H9 (cell line): ENCODE measurements at places on chromosomes 7 and 10.

DNA sequence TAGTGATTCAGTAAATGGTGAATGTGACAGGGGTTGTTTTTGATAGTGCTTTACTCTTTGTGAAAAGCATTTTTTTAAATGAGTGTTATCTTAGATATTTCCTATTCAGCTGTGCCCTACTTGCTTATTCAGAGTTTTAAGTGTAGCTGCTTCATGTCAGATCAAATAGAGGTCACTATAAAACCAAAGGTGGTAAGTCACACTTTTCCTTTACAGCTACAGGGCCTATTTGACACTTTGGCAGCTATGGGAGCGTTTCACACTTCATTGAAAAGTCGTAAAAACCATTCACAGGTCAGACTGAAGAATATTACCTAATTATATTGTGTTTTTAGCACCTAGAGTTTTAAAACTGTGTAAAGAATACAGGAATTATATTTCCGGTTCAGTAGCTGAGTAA lies 67.3 kb downstream of the ANKIB1 start:
- no peak for DNase-seq

DNA sequence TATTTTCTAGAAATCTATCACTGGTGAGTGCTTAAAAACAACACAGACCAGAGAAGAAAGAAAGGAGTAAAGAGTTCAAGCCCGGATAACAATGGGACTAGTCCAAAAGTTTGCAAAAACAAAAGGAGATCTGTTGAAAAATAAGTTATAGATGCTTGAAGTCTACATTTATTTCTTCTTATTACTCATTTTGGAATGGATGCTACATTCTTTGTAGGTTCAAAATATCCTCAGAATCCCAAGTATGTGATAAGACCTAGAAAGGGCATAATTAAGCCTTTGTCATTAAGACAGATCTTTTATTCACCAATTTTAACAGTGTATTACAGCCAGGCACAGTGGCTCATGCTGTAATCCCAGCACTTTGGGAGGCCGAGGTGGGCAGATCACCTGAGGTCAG lies 42.7 kb upstream of the ITGB8 start:
- DNase-seq = no peak

GRCh38 chr7:147982307-147982706 lies 608.3 kb upstream of the C7orf33 start:
- no peak for DNase-seq

GRCh38 chr10:78768041-78768835 lies 300.5 kb upstream of the ZMIZ1 start:
- DNase-seq = no peak

GRCh38 chr7:82430500-82431465 lies 12.8 kb downstream of the CACNA2D1 start:
- no peak for DNase-seq

- no peak for DNase-seq
Measured at GRCh38 chr7:143435266-143435665, 8.0 kb upstream of the TAS2R60 start.

GRCh38 chr10:79268742-79269141 lies 78.5 kb upstream of the PPIF start:
- no peak for DNase-seq

DNA sequence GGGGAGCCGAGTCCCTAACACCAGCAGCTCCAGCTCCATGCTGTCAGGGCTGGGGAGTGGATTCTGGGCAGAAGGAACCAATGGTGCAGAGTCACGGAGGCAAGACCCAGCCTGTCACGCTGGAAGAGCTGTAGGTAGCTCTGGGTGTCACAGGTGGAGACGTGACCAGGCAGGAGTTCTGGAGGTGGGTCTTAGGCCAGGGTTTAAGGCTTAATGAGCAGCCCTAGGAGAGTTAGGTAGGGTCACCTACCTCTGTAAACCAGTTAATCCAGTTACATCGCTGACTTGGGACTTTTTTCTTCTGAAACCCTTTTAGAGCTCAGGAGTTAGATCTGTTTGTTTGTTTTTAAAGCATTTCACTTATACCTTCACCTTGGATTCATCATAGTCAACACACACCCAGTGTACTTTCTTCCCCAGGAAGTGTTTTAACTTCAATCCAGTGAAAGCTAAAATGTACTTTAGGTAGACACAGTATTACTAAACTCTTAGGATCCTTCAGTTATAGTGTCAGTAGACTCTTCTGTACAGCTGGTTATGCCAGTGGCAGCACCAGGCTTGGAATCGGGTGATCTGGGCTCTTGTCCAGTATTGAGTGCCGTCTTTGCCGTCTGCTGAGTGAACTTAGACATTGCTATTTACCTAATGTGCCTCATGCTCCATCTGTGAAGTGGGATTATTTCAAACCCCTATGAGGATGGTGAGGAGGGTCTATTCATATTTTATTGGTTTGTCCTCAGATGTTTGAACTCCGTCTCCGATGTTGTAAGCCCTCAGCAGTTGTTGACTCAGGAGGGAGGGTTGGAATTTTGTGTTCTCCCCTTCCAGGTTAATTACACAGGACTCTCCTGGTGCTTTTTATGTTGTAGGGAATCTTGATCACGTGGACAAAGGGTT lies 31.0 kb downstream of the TACR2 start:
- DNase-seq = no peak

DNA sequence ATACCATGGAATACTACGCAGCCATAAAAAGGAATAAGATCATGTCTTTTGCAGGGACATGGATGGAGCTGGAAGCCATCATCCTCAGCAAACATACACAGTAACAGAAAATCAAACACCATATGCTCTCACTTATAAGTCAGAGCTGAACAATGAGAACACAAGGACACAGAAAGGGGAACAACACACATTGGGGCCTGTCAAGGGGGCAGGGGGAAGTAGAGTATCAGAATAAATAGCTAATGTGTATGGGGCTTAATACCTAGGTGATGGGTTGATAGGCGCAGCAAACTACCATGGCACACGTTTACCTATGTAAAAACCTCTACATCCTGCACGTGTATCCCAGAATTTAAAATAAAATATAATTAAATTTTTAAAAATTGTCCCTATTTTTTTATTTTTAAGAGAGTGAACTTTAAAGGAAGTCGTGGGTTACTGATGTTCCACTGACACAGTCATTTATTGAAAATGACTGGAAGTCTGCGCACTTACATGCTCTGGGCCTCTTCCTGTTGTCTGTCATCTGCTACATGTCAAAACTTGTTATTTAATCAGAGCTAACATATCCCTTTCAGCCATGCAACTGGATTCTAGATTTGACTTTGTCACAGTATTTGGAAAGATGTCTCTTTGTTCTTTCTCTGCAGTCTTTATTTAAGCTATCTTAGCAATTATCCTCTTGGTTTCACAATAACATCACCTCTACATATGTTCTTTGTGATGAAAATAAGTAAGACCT lies 73.7 kb upstream of the ABCB5 start:
- DNase-seq = no peak

- no peak for DNase-seq
Measured at GRCh38 chr7:18429547-18429946, 66.0 kb upstream of the HDAC9 start.

DNA sequence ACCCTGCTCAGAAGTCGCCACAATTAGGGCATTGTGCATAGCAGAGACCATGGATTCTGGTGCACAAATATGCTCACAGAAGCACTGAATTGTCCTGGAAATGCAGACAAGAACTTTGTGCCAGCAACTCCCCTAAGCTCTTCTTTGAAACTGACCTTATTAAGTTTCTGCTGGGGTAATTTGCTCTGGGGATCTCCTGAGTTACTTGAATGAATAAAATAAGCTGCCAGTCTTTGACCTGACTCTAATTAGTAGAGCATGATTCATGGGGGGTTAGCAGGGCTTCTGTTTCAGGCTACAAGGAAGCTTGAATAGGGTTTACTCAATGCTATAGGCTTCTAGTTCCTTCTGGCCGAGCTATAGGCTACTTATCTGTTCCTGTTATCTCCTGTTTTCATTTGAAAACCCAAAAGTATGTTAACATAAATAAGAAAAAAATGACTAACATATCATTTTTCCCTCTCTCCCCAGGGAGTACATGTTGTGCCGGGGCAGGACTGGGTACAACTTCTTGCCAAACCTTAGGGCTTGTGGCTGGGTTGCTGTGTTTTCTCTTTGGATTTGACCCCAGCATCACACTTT lies 169.0 kb upstream of the TMEM229A start:
- DNase-seq = no peak

DNA sequence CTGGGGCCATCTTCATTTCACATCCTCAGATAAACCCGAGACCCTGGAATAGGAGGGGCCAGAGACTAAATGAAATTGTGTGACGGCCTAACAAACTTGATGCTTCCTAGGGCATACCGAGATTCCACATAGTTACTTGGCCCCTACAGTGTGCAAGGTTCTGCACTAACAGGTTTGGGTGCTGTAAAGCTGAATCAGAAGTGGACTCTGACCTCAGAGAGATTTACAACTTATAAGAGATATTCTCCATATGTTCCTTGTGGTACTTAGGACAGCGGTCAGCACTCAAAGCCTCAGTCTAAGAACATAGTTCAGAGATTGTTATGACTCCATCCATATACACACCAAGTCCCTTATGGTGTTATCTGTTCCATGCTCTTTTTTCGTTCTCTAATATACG lies 55.1 kb upstream of the FHIP2A start:
- no peak for DNase-seq

DNA sequence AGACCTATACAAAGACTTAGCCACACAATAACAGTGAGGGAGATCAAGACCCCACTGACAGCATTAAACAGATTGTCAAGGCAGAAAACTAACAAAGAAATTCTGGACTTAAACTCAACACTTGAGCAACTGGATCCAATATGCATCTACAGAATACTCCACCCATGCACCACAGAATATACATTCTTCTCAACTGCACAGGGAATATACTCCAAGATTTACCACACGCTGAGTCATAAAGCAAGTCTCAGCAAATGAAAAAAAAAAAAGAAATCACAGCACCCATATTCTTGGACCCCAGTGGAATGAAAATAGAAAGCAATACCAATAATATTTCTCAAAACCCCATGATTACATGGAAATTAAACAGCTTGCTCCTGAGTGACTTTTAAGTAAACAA lies 680.2 kb downstream of the PCDH15 start:
- DNase-seq = no peak

- no peak for DNase-seq
Measured at GRCh38 chr10:113550365-113550764, 2.5 kb upstream of the HABP2 start.

GRCh38 chr10:92291921-92292845 lies 1.2 kb downstream of the MARCHF5 start:
- no peak for DNase-seq

DNA sequence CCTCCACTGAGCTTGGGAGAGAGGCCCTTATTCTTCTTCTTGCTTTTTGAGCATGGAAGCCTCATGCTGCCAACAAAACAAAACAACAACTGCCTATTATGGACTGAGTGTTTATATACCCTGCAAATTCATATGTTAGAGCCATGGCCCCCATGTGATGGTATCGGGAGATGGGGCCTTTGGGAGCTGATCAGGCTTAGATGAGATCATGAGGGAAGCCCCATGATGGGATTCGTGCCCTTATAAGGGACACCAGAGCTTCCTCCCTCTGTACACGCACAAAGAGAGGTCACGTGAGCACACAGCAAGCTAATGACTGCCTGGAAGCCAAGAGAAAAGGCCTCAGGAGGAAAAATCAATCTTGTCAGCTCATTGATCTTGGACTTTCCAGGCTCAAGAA lies 235.0 kb downstream of the FANK1 start:
- DNase-seq = no peak

DNA sequence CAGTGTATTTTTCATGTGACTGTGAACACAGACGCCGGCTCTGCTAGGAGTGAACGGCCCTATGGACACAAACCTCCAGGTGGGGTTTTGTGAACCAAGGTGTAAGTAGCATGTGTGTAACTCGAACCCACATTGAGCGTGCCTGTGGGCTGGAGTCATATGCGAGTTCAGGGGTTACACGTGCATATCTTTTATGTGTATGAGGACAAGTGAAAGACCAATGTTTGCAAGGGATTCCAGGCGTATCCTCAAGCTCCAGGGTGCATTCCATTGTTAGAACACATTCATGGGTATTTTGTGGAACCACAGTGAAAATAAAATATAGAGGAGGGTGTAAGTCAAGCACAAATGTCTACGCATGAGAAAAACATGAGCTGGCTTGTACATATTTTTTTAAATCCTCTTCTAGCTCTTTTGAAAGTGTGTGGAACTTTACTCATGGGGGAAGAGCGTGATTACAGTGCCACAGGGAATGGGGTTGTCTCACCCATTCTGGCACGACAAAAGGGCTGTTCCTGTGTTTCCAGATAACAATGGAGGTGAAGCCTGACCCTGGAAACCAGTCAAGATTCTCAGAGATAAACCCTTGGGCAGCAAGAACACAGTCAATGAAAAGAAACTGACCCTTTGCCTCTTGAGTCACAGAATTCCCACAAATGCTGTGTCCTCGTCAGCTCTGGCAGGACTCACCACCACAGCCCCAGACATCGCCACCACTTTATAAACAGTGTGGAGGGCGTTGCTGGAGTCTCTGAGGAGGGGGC lies 37.0 kb upstream of the GOT1 start:
- DNase-seq = no peak

- DNase-seq = no peak
Measured at GRCh38 chr7:37675749-37676148, 7.8 kb upstream of the GPR141 start.

- no peak for DNase-seq
Measured at GRCh38 chr7:50329775-50330174, 25.3 kb downstream of the IKZF1 start.

- peak; percentile 64 for DNase-seq
Measured at GRCh38 chr10:80924063-80924952, 386.6 kb downstream of the SH2D4B start.

DNA sequence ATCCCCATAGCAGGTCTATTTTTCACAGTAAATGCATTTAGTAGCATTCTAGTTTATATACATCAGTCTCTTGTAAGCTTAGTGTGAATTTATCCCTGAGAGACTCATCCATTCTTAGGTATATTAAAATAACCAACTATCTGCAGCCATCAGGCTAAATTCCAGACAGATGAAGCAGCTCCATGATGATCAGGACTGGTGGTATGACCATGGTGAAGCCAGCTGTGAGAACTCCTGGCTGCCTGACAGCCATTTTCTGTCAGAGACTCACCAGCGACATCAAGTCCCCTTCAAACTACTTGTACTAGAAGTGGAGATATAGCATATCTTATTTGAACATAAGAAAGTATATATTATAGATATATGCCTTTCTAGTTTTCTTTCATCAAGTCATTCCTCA lies 70.3 kb upstream of the GSDME start:
- no peak for DNase-seq

- DNase-seq = no peak
Measured at GRCh38 chr10:77583527-77583926, 54.1 kb downstream of the KCNMA1 start.

GRCh38 chr10:75238182-75239095 lies 2.7 kb upstream of the COMTD1 start:
- peak; percentile 74 for DNase-seq

DNA sequence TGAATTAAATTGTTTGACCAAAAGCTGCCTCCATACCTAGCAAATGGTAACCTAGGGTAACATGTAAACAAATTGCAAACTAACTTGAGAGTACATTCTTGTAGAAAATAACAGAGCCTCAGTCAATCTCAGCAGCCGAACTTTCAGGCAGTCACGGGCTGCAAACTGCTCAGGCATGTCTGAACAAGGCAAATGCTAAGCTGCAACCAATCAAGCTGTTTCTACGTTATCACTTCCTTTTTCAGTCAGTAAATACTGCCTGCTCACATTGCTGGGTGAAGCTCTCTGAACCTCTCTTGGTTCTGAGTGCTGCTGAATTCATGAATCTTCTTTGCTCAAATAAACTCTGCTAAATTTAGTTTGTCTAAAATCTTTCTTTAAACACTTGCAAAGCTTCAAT lies 1212.4 kb downstream of the SORCS1 start:
- peak; percentile 46 for DNase-seq

- DNase-seq = no peak
Measured at GRCh38 chr10:101351017-101351416, 2.9 kb upstream of the BTRC start.
